ENCODE measurements at places on chromosomes 3 and 15.

DNA sequence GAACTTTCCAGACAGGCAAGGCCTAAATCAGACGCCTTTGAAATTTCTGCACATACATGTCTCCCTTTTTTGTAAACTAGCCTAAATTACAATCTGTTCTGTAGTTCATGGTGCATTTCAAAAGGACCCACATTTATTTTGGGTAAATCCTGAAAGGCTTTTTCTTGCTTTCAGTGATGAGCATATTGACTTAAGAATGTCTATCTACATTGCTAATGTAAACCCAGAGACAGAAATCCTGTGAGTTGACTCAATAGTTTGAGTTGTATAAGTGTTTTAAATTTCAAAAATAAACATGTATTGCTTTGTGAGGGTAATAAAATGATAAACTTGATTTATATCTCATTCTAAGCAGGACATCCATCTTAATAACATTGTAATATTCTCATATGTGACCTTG lies 977.0 kb upstream of the NR2F2 start:
- DNase-seq, result no peak

- DNase-seq, result peak; percentile 46
Measured at GRCh38 chr15:76993114-76993725, 1.7 kb upstream of the PSTPIP1 start.

DNA sequence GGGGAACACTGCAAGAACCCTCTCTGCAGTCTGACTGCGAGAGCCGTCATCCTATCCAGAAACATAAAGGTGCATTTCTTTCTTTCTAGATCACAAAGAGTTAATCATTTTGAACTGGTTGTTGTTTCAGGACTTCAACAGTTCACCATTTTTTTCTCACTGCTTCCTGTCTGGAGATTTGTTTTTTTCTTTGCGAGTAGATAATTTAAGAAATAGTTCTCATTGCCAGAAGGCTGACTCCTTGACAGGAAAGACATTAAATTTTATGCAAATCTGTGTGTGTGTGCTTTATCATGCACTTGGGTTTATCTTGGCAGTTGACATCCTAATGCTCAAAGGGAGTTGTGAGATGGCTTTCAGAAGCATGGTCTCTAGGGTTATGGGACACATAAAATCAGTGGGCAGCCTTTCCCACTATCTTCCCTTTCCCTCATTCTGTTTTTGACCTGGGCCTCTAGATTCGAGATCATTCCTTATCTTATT lies 123.5 kb upstream of the TBL1XR1 start:
- DNase-seq, result no peak

GRCh38 chr15:58285212-58285920 lies 146.4 kb upstream of the LIPC start:
- no peak for DNase-seq

- DNase-seq, result no peak
Measured at GRCh38 chr3:111336511-111336910, 205.5 kb upstream of the CD96 start.

- DNase-seq, result no peak
Measured at GRCh38 chr3:24101676-24102168, 156.6 kb downstream of the NR1D2 start.

DNA sequence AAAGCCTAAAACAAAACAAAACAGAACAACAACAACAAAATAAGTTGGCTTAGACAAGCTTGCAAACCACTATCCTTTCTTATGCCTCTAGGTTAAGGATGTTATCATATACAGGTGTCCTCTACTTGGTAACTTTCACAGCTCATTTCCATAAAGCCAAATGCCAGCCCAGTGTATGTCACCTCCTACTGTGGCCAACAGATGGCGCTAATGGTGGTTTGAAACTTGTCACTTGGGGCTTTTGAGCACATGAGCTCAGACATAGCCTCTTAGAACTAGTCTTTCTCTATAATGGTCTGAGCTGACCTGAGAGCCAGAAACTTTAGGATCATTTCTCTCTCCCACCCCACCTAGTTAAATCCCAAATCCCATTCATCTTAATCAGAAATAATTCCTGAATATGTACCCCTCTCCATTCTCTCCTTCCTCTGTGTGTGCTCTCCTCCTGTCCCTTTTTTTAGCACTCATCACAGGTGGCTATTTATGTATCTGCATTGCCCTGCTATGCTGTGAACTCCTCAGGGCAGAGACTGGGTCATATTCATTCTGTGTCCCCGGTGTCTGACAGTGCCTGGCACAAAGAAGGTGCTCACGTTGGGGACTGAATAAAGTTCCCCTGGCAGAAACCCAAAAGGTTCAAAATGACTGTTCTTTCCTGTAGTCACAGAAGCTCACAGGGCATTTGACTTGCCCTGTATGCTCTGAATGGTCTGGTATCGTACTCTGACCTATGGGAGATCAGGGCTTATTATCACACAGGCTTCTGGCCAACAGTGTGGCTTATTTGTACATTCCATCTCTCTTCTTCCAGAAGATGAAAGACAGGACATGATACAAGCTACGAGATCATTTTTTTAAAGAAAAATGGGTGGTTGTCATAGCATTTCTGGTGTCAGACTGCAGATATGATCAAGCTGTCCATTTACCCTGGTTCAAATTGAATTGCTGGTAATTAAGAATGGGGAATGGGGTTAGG lies 319.3 kb upstream of the AZI2 start:
- DNase-seq, result peak; percentile 37

GRCh38 chr3:150264561-150265279 lies 143.4 kb upstream of the TSC22D2 start:
- DNase-seq, result no peak

DNA sequence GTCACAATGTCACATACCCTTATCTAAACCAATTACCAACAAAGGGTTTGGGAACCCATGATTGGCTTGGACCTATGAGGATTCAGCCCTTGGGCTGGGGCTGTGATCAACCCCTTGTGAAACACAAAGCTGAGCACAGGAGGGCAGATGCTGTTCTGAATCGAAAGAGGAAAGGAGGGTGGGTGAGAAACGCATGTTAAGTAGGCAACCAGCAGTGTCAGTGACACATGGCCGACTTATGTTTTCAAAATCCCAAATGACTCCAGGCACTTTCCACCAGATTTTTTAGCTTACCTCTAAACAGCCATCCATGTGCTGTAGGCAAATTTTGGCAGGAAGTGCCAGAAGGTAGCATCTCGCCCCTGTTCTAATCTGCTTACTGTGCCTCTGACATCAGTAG lies 34.1 kb upstream of the KLHL25 start:
- no peak for DNase-seq

- no peak for DNase-seq
Measured at GRCh38 chr3:120160050-120160449, 65.8 kb upstream of the GSK3B start.

DNA sequence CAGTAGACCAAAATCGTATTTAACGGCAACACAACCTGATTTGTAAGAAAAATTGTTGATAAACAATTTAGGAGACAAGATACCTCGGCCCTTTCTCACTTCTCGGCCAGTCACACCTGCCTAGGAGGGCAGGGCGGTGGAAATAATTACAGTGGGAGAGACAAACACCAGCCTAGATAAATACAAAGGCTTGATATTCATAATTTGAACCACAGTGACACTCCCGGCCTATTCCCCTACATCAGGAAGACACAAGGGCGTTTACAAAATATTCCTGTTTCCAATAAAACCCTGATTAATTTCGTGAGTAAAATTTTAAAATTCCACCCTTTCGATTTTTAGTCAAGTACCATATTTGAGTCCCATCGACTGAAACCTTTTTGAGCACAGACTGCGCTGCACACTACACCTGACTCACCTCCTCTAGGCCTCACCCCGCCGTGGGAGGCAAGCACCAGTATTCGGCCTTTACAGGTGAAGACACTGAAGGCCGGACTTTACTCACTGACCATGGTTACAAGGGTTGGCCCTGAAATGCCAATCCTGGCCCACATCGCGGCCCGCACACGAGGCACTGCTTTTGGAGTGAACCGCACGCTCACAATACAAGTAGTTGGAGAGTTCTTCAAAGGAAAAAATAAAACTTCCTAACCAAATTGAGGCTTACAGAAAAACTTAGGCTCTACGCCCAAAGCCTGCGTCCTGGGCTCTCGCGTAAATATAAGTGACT lies 794 bp downstream of the ARPP19 start:
- peak; percentile 72 for DNase-seq

GRCh38 chr3:59472541-59472940 lies 422.7 kb upstream of the CFAP20DC start:
- no peak for DNase-seq

GRCh38 chr3:95352471-95352870 lies 1289.6 kb downstream of the NSUN3 start:
- DNase-seq, result no peak

DNA sequence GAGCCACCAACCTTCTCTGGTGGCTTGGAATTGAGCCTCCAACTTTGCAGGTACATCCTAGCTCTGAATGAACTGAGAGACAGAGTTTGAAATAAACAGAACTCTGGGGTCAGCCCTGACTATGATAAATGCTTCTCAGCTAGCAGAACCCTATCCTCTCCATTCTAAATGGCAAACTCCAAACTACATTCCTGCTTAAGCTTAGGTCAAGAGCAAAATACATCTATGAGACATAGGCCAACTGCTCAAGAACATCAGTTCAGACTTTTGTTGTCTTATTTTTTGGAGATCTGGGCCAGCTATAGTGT lies 1.5 kb upstream of the SH3BP5 start:
- no peak for DNase-seq

DNA sequence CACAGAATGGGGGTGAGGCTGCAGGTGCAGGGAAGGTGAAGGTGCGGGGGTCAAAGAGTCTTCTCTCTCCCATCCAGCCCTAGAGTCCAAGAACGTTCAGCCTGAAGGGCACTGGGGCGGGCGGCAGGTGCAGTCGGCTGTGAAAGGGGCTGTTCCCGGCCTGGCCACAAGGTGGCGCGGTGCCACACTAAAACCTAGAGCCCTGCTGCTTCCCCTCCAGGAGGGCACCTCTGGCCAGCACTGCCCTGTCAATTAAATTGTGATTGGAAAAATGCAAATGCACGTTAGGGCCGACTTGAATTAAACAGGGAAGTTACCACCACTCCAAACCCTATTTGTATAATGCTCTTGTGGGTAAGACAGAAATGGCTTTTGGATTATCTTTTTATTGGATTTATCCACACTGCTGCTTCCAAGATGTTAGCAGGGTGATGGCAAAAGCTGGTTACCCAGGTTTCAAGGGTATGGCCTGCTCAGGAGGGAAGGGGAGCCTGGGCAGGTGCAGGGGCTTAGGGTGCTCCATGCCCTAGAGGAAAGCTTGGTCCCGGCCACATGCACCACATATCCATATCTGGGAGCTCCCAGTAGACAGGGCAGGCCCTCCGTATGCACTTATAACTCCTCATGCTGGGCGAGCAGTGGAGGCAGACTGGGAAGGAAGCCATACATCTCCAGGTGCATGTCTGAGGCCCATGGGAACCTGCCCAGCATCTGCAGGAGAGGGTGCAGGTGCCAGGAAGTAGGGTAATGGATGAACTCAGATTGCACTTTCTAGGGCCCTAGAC lies 119.8 kb downstream of the ADCY5 start:
- DNase-seq, result peak; percentile 86

GRCh38 chr3:126720596-126720995 lies 16.6 kb downstream of the CHCHD6 start:
- DNase-seq, result no peak

Data from right lobe of liver (tissue), 6 donors.